ENCODE measurements at places on chromosomes 7 and 10.

DNA sequence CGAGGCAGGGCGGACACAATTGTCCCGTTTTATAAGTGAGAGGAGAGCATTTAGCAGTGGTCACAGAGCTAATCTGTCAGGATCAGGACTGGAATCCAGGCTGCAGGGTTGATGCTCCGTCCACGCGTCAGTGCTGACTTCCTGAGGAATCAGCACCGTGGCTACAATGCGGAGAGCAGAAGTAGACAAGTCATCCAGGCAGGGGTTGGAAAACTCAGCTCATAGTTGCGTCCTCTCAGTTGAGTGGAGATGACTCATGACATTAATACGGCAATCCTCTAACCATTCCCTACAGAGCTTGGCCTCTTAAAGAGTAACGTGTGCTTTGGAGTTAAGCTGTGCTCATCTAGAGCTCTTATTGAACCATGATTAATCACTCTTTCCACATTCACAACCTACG, 17.1 kb upstream of the HTR5A start:
- no peak for DNase-seq

DNA sequence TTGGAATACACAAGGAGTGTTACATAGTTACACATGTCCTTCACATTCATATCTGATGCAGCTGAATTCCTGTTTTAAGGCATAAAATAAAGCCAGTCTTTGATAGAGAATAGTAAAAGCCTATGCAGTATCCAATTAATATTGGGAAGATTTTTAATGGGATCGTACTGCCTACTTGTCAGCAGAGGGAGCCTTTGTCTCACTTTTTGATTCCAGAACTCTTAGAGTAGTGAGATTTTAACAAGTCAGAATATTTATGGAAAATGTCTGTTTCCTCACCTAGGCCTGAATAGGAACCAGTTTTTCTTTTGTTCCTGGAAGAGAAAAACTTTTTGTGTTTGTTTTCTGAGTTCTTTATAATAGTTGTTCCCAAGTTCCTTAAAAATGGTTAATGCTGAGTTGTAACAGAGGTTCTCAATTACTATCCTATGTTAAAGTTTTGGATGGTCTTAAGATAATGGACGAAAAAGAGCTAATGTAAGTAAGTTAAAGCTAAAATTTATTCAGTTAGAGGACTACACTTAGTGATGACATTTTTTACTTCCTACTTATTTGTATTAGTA, 114.0 kb downstream of the BBS9 start:
- peak; percentile 53 for DNase-seq

GRCh38 chr10:122495406-122496340, 34.3 kb downstream of the HTRA1 start:
- no peak for DNase-seq

DNA sequence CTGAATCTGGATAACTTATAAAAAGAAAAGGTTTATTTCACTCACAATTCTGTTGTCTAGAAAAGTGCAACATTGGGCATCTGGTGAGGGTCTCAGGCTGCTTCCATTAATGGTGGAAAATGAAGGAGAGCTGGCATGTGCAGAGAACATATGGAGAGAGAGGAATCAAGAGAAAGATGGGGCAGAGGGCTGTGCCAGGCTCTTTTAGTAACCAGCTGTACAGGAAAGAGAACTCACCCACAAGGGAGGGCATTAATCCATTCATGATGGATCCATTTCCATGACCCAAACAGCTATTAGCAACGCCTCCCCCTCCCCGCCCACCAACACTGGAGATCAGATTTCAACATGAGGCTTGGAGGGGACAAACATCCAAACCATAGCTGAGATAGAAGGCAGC, 61.7 kb upstream of the LYZL1 start:
- no peak for DNase-seq

DNA sequence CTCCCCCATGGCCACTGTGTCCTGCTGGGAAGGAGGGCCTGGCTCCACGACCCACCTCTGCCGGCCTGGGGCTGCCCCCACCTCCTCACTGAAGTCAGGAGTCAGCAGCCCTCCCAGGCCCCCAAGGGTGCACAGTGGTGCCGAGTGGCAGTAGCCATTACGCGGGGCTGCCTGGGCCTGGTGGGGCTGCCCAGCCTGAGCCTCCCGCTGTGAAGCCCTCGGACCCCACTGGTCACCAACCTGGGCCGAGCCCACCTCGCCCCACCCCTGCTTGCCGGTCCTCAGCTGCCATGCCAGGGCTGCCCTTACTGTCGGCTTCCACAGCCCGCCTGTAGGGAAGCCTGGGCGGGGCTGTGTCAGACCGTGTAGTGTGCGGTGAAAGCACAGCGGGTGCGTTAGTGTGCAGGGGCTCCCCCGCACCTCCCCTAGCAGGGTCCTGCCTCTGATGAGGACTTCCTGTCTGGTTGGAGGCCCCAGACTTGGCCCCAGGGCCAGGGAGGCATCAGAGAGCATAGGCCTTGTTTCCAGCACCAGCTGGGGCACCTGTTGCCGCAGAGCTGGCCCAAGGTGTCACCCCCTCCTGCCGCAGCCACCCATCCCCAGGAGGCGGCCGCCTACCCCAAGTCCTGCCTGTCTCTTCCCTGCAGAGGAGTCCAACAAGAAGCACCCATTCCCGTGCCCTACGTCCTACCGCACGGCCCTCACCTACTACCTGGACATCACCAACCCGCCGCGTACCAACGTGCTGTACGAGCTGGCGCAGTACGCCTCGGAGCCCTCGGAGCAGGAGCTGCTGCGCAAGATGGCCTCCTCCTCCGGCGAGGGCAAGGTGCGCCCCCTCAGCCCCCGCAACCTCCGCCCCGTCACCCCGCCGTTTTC, 10.0 kb downstream of the TMEM120A start:
- DNase-seq = no peak

DNA sequence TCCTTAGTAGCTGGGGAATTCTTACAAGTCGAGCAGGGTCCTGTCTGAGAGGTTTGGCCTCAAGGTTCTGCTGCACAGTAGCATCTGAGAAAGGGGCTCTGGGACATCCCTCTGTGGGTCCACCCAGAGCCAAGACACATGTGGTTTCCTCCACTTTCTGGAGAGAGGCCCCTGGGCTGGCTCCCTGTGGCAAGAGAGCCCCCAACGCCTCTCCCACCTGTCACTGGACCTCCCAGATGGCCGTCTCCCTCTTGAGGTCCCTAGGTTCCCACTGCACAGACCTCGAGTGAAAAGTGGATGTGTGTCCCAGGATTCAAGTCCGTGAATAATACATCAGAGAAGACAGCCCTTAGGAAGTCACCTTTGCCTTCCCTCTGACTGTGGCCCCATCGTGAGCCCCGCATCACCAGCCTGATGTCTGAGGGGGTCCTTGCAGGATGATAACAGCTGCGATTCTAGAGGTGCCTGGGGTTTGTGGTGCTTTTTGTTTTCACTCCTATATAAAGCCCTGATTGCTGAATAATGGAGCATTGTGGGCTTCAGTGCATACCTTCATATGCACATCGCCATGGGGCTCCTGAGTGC, 319.0 kb downstream of the GLRX3 start:
- no peak for DNase-seq

DNA sequence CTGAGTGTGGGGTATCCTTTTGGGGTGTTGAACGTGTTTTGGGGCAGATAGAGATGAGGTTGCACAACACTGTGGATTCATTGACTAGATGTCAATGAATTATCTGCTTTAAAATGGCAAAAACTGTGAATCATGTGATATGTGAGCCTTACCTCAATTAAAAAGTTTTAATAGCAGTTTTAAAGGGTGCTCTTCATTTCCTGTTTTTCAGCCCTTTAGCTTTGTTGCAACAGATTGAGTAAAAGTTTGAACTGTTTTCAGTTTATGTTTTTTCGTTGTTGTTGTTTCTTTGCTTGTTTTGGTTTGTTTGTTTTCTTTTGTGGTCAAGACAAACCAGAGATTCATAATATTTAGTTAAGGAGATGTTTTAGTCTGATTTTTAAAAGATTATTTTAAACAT, 9.4 kb downstream of the TAS2R41 start:
- DNase-seq = no peak

DNA sequence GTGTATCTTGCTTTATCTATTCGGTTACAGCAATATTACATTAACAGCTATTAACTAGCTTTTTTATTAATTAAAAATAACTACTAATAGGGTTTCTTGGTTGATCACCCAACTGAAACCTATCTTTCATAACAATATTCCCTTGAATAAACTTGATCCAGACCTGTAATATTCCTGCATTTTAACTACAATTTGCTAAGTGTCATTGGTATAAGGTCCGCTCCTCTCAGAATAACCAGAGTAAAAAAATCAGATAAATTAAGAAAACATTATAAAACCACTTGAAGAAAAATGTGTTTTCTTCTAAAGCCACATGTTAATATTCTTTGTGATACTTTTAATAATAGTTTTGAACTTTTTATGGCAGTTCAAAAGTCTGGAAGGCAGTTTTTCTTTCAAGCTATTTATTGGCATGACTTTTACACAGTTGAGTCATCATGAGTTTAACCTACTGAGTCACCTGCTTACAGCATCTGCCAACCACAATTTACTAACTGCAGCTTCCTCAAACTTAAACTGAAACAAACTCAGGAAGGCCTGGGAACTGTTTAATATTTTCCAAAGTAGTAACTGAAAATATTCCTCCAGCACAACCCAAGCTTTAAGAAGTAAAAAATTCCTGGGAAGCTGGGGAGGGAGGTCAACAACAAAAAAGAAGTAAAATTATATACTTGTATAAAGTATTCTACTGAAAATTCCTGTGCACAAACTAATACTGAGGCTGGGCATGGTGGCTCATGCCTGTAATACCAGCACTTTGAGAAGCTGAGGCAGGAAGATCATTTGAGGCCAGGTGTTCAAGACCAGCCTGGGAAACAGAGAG, 103.2 kb downstream of the NRBF2 start:
- no peak for DNase-seq

GRCh38 chr7:26001662-26002244, 150.2 kb upstream of the NFE2L3 start:
- no peak for DNase-seq

DNA sequence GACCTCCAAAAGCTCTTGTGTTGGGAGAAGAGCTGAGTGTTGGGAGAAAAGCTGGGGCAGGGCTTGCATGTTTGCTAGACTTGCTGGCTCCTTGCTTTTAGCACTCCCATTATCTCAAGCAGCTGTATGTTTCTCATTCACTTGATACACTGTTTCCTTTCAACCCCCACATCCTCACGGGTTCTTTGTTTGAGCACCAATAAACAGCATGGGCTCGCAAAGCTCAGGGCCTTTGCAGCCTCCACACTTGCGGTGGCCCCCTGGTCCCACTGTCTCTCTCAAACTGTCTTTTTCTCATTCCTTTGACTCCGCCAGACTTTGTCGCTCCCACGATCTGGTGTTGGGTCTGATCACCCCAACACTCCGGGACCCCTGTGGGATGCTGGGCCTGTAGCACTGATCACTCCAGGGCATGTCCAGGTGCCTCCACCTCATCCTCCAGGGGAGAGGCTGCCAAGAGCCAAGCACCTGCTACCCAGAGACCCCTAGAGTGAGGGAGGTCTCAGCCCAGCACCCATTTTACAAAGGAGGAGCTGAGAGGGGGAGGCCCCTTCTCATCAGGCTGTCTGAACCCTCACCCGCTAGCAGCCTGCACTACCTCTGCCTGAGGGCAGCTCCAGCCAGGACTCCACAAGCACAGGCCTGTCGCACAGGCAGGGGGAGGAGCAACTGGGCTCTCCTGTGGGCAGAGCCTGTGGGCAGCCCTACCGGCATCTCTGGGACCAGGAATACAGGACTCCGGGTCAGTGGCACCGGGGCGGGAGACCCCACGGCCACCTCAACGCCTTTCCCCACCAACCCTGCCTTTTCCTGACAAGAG, 49.1 kb upstream of the MSMB start:
- DNase-seq = no peak

DNA sequence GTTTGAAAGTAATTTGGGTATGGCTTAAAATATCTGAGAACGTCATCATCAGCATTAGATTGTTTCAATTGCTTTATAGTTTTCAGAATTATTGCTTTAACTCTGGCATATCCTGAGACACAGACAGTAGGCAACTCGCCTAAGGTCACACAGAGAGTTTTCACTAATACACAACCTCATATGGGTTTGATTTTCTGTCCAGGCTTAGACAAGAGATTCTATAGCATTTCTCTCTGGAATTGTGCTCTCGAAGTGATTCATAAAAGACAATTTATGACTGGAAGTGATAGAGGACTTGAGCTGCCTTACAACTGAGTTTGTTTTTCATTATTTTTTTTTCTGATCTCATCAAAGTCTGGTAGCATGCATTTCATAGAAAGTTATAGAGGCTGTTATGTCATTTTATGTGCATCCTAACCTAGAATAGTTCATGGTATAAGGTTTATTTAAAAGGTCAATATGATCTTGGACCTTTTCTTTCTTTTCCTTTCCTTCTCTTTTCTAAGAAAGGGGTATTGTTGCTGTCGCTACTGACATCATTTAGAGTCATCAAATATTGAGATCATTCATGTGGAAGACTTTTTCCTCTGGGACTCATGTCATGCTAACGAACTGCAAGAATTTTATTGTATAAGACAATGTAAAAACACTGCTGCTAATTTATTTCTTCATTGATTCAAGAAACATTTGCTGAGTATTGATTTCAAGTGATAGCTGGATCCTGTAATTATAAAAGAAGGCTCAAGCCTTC, 278.2 kb downstream of the PLXDC2 start:
- DNase-seq = no peak

DNA sequence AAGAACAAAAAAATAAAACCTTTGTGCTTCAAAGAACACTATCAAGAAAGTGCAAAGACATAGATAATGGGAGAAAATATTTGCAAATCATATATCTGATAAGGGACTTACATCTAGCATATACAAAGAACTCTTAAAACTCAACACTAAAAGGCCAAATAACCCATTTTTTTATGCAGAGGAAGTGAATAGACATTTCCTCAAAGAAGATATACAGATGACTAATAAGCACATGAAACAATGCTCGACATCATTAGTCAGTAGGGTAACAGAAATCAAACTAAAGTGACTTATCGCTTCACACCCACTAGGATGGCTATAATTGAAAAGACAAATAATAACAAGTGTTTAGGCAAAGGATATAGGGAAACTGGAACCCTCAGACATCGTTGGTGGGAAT, 78.0 kb downstream of the MALSU1 start:
- no peak for DNase-seq

DNA sequence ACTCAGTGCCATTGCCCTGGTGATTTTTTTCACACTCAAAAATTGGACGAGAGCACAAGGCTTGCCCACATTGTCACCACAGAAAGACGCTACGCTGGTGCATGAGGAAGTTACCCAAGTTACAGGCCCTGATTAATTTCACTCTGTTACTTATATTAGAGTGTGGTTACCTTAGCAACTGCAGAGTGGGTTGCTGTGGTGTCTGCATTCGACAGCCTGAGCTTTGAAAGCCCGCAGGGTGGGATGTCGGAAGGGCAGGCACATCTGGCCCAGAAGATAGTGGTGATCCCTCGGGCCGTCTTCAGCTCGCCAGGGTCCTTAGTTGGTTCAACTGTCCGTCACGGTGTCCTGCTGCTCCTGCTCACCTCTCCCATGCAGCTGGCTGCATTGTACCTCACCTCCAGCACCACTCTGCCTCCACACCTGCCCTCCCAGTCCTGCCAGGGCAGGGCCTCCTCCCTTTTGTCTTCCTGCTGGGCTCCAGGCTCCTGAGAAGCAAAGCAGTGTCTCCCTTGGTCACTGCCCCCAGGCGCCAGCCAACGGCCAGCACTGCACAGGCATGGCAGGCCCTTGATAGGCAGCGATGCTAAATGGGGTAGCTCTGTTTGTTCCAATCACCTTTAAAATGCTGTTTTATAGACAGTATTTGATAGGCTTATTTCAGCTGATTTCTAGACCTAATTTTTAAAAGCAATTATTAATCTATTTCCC, 167.2 kb downstream of the EBF3 start:
- DNase-seq = no peak

All from NCI-H748 treated with DMSO at 0.1 percent for 48 hours (cell line).